ENCODE measurements at places on chromosomes 7 and 10. TPM values are rescaled to one million over a fixed set of nuclear protein-coding genes. Genes with fewer than 3 reads are reported as not detected.

Gene PPIA
- polyA plus RNA-seq = 1,106 TPM

Gene GDF2
- 0.21 TPM for polyA plus RNA-seq

Gene CFAP70
- 9.8 TPM for polyA plus RNA-seq

Gene HDAC9
- 10.1 TPM for polyA plus RNA-seq

Gene OR2A12
- polyA plus RNA-seq = 0.15 TPM

Gene SPDYE2
- polyA plus RNA-seq = 15.0 TPM

Gene EFCAB10
- polyA plus RNA-seq = 6.9 TPM

Gene CHST3
- 10.8 TPM for polyA plus RNA-seq

Measured in left lung (tissue), 14 donors.